Ascending aorta (tissue), 2 donors: ENCODE measurements at places on chromosomes 7 and 10. TPM values are rescaled to one million over a fixed set of nuclear protein-coding genes. Genes with fewer than 3 reads are reported as not detected.

DNA sequence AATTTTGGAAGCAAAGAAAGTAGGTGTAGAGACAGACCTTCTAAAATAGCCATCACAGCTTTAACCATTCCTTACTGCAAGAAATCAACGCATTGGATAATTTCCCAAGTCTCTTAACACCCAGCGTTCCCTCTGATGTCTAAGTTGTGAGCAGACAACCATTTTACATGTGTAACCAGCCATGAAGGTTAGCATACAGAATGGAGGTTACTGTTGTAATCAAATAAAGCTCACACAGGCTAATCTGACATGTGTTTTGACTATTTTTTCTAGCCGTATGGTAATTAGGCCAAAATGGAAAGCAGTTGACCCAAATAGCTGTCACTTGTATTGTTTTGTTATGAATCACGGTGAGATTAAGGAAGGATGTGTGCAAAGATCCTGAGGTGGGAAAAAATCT lies 336.4 kb downstream of the RNLS start:
- DNase-seq, result no peak

- DNase-seq, result no peak
Measured at GRCh38 chr7:77667459-77668086, 28.7 kb upstream of the RSBN1L start.

GRCh38 chr7:38870147-38870546 lies 38.8 kb downstream of the VPS41 start:
- DNase-seq, result no peak

The FZD1 gene
- total RNA-seq, result 39.1 TPM

GRCh38 chr10:97648562-97649404 lies 8.3 kb downstream of the PI4K2A start:
- DNase-seq, result no peak

DNA sequence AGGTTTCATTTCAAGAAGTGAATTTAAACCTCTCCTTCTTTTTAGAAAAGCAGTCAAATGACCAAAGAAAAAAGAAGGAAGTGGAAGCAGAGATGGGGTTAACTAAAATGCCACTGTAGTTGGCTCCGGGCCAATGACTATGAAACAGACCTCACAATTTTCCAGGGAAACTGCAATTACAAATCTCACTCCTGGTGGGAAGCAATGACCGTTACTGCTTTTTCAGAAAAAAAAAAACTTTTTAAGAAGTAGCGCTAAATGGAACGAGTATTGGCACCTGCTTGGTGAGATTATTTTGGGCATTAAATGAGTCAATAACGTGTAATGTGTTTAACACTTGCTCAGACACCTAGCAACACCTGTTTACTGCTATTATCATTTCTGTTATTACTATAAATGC lies 1.2 kb downstream of the SFRP4 start:
- DNase-seq, result no peak

The ADRA2A gene
- 23.5 TPM for total RNA-seq

GRCh38 chr7:32194537-32194936 lies 124.3 kb upstream of the PDE1C start:
- DNase-seq, result no peak
